CD4-positive, alpha-beta T cell treated with Interferon gamma for 1 hour (primary cell): ENCODE measurements at places on chromosomes 12 and 14.

DNA sequence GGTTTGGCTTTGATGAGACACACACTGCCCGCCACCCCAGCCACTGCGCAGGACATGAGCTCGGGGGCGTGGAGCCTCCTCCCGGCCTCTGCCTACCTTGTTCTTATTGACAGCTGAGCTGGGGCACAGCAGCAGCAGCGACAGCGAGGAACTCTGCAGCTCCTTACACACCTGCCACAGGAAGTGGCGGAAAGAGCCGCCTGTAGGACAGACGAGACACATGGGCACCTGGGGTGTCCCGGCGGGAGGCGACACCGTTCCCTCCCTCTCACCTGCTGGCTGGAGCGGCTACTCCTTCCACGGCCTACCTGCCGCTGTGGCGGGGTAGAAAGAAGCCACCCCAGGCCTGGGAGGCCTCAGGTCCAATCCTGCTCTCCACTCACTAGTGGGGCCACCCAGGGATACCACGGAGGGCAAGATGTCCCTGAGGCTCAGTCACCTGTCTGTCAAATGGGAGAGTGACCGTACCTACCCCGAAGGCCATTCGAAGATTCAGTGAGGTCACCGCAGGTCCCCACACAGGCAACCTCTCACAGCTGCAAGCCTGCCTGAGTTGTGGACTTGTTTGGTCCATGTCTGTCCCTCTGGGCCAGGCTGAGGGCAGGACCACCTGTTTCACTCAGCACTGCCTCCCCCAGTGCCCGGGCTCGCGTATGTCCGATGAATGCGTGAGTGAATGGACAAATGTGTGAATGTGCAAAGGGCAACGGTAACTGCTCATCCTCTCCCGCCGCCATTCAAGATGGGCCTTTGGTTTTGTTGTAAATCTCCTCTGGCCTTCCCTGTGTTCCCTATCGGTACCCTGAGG is 42.6 kb downstream of the TRAFD1 start:
- no peak for DNase-seq

GRCh38 chr12:112586148-112586783 is 167.5 kb downstream of the PTPN11 start:
- no peak for DNase-seq

- DNase-seq, result no peak
These were observed 48.3 kb downstream of the TRAF3 start for GRCh38 chr14:102825307-102826095.

DNA sequence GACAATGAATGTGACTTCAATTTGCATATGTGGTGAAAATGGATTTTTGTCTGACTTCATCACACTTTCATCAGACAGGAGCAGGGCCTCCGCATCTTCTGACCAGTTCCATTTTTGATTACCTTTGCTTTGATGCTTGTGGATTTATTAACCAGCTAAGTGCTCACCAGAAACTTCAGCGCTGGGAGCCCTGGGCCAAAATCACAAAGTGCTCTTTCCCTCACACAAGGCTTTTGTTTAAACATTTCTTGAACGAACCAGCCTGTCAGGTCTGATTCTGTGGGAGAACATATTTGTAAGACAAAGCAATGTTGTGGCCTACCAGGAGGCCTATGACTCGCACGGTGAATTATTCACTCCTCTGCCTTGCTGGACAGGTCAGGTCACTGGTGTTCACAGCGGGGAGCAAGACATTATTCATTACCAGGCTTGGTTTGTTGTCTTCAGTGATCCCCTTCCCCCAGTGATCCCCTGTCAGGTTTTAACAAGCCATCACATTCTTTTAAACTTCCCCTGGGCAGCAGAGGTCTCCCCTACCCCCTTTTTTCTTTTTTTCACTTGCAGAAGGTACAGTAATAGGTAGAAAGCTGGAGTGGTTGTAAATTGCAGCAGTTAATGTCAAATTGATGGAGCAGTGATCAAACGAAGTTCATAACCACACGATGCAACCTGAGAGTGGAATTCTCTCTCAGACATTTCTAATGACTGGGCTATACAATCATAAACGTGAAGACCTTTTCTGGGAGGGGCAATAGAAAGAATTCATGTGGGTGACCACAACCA is 167.5 kb upstream of the PRICKLE1 start:
- DNase-seq, result no peak

- DNase-seq, result no peak
These were observed 263.9 kb upstream of the TMTC1 start for GRCh38 chr12:30047516-30048254.
